ENCODE measurements at places on chromosomes 6 and 20.
A peak's percentile ranks its signal among the peaks of the same experiment; 100 is the strongest.

GRCh38 chr6:168032005-168032760, 34.7 kb downstream of the KIF25 start:
- DNase-seq, result no peak

- no peak for DNase-seq
Measured at GRCh38 chr6:1024587-1024986, 287.3 kb upstream of the FOXQ1 start.

DNA sequence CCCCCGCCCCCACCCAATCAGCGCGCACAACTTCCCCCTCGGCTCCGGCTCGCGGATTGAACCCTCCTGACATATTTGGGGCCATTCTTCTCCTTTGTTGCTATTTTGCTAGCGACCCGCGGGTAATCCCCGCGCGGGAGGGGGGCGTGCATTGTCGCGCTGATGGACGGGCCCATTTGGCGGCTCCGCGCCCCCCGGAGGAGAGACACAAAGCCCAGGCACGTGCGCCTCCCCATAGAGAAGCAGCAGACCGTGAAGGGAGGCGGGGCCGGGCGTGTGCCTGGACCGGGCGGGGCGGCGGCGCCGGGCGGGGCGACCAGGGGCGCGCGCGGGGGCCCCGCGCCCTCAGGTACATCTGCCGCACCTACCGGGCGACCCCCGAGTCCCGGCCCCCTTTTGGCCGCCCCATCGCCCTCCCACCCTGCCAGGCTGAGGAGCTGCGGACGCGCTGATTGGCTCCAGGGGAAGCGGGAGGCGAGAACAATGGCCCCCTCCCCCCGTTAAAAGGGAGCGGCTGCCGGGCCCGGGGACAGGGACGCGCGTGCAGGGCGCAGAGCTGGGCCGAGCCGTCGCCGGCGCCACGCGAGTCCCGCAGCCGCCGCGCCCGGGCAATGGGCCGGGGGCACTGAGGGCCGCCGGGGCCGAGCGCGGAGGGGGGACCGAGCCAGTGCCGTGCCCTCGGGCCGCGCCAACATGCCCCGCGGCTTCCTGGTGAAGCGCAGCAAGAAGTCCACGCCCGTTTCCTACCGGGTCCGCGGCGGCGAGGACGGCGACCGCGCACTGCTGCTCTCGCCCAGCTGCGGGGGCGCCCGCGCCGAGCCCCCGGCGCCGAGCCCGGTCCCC, at the start of gene INSM1:
Gene INSM1 (plus strand): TSS at position 530 of the 843 bp plus-strand sequence. CDS start 164 bp downstream, at position 694.
- no peak for DNase-seq

- no peak for DNase-seq
Measured at GRCh38 chr6:145670311-145670710, 65.0 kb downstream of the EPM2A start.

DNA sequence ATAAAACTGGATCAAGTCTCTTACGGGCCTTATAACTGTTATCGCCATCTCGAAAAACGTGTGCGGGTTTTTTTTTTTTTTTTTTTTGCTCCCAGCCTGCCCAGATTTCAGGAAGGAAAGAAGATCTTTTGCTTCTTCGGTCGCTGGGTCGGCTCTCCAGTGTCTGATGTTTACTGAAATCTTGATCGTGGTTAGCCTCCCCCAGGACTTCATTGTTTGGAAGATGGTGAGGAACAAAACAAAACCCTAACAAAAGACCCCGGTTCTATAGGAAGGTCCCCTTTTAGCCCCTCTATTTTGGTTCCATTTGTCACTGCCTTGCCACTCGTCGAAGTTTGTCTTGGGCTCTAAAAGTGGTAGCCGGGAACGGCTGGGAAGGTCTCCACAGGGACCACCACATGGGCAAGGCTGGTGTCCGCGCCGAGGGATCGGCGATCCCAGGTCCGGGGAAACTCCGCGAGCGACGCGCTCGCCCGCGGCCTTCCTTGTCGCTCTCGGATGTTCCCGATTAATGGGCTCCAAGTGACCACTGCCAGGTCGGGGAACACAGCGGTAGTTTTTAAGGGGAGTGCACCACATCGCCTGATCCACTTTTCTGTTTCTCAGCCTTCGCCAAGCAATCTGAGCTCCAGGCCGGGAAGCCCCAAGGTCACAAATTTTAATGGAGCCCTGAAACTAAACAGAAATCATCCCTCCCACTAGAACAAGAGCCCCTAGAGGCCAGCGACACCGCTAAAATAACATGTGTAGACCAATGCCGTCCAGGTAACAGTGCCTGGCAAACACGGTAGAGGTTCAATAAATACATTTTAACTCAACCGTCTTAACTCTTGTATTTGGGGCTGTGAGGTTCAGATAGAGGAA, 27.0 kb downstream of the TRIM27 start:
- peak; percentile 82 for DNase-seq

GRCh38 chr6:139490482-139490881, 116.0 kb upstream of the CITED2 start:
- peak; percentile 72 for DNase-seq

DNA sequence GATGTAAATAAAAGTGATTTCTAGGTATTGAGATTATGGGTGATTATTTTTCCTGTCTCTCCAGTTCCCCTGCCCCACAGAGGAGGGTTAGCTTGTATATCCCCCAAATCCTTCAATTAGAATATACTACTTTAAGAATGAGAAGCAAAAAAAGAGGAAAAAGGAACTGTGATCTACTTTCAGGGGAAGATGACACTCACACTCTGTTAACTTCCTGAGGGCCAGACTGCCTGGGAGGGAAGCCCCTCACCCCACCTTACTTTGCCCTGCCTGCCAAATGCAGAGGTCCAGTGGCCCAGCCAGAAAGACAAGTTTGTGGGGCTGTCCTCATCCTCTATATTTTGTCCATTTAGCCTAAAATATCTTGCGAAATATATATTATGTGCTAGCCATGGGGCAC, 9.2 kb upstream of the LY86 start:
- DNase-seq, result no peak

GRCh38 chr6:157707576-157707975, 115.5 kb upstream of the SNX9 start:
- no peak for DNase-seq

DNA sequence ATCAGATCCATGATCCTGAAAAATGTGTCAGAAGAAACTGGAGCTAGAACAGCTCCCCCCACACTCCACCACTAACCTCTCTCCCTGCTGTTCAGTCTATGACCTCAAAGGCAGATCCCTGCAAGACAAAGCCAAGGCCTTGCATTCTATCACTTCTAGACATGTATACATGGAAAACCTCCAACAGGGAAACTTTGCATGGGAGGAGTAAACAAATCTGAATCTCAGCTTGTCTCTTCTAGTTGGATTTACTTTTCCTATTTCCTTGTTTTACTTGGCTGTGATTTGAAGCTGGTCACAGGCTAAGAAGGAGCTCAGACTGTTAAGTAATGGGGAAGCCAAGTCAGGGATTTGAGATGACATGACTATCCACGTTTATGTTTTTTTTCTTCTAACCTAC, 456.8 kb upstream of the CHD6 start:
- no peak for DNase-seq

DNA sequence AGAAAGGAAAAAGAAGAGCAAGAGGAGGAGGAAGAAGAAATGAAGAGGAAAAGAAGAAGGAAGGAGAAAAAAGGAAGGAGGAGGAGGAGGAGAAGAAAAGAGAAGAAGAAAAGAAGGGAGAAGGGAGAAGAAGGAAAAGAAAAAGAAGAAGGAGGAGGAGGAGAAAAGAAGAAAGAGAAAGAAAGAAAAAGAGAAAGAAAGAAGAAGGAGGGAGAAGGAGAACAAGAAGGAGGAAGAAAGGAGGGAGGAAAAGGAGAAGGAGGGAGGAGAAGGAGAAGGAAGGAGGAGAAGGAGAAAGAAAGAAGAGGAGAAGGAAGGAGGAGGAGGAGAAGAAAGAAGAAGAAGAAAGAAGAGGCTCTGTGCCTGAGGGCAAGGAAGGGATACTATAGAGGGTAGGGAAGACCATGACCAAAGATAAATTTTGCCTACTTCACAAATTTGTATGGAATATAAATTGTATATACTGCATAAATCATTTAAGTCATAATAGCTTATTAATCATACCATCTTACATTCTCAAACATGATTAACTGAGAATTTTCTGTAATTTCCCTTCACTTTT, 55.7 kb downstream of the SESN1 start:
- DNase-seq, result no peak

- DNase-seq, result no peak
Measured at GRCh38 chr20:41453010-41453950, 86.7 kb upstream of the EMILIN3 start.

DNA sequence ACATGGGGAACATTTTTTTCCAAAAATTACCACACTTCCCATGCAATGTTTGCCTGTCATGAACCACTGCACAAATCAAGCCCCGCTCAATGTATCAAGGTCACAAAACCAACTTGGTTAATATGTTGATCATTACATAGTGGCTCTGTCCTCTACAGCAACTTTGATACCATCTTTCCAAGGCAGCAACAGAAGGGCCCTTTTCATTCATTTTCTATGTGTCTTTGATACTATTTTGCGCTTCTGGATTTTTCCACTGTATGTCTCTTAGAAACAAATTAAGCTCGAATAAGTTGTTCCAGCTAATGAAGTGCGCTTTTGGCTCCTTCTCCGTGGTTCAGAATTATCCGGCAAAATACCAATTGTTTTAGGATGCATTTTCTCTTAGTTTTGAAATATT, 1.5 kb downstream of the ZHX3 start:
- DNase-seq, result no peak

GRCh38 chr6:120735641-120736040, 598.6 kb downstream of the TBC1D32 start:
- no peak for DNase-seq

GRCh38 chr6:56388415-56388755, 141.0 kb upstream of the COL21A1 start:
- DNase-seq, result no peak

GRCh38 chr6:69953491-69953890, 87.1 kb downstream of the COL19A1 start:
- no peak for DNase-seq

DNA sequence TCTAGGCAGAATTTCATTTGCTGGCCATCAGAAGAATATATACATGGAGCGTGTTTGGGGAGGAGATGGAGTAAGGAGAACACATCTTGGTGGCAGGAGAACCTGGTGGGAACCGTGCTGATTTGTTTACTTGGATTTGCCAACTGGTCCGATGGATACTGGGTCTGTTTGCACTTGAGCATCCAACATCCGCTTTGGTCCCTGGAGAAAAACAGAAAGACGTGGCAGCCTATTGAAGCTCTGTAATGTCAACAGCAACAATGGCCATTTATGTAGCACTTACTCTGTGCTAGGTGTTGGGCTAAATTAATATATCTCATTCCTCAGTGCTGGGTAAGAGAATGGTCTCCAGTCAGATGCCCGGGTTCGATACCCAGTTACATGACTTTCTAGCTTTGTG, 125.6 kb downstream of the BCAS1 start:
- DNase-seq, result no peak

- no peak for DNase-seq
Measured at GRCh38 chr6:93471281-93471680, 51.9 kb upstream of the EPHA7 start.

DNA sequence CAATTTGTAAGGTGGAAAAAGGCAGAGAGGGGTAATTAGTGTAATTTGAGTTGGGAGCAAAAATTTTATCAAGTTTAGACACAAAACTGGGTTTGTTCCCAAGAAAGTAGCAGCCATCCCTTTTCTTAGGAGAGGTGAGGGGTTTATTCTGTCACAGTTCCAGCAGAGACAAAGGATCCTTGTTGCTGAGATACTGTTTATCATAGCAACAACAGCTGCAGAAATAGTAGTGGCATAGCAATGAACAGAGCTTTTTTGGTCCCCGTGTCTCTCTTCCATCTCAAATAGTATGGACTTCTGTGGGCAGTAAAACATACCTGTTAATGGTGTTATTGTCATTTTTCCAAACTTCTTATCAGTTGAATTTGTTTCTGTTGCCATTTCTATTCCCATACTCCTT, 23.9 kb downstream of the ZKSCAN8 start:
- DNase-seq, result no peak

DNA sequence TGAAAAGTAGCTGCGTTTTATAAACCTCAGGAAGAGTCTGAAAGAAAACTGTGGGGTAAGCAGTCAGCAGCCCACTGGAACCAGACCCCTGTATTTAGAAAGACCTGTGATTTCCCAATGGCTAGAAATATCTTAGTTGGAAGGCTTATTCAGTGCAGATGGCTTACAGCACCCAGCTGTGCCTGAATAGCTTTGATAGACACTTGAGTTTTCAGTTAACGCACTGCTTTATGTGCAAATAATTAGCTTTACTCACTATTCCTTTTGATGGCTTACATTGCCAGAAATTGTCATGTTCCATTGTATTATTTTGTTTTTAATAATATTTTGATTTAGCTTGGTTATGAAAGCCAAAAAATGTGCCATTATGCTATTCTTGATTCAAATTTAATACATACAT, 465.3 kb upstream of the SYNCRIP start:
- no peak for DNase-seq

DNA sequence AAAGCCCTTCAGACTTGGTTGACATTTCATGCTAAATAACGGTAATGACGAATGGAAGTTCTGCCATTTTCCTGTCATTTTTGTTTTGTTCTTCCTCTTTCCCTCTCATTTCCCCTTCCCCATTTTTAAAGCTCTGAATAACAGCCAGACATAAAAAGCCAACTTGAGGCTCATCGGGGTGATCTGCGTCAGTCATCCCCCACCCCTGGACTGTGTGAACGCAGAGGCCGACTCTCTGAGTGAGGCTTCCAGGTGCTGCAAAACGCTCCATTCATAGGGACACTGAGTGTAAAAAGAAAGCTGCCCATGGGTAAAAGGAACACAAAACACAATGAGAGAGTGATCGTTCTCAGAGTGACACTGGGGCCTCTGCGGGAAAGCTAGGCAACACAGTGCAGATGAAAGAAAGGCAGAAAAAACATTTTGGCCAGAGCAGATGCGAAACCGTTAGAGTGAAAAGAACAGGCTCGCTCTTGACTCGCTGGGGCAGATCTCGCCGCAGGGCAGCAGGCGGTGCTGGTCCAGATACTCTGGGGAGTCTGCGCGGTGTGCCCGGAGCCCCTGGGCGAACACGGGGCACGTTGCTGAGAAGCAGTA, 684.8 kb downstream of the QKI start:
- DNase-seq, result no peak

DNA sequence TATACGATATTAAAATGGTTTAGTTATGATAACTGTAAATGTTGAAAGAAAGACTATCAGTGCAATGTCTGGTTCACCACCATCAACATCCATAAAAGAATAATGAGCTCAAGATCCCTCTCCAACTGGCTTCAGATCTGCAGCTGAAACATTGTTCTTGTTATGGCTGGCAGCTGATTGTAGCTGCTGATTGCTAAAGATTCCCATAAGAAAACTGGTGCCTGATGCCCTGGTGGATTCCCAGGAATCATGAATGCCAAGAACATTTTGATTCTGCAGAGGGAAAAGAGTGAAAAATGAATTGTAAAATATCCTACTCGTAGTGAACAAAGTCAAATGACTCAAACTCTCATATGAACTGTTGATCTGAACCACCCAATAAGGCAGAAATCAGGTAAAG, 1160.2 kb downstream of the EPHA7 start:
- DNase-seq, result no peak

DNA sequence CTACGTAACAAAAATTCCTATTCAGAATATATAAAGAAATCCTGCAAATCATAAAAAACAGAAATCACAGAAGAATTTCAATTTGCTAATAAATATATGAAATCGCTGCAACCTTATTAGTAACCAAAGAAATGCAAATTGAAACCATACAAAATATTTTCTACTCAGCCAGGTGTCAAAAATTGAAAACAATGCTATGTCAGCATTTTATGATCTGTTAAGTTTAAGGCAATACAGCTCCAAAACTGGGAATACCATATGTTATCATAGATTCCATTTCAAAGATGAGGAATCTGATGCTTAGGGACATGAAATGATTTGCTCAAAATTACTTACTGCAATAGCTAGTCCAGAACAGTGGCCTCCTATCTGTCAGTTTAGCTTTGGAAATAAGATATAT, 168.9 kb downstream of the ID4 start:
- no peak for DNase-seq

GRCh38 chr6:40855168-40855880, 183.7 kb downstream of the UNC5CL start:
- no peak for DNase-seq
